Renal cortical epithelial cell (primary cell): ENCODE measurements at places on chromosomes 11 and 22. TPM values are rescaled to one million over a fixed set of nuclear protein-coding genes. Genes with fewer than 3 reads are reported as not detected.

Gene LGALS1
- 761 and 4,632 TPM in 2 replicates for total RNA-seq

Gene FOLR3
- total RNA-seq, result 1.9 and 7.6 TPM in 2 replicates

Gene CCDC87
- total RNA-seq, result 0.35 and 0.80 TPM in 2 replicates

Gene FAR1
- 41.0 and 81.3 TPM in 2 replicates for total RNA-seq

Gene ANKK1
- total RNA-seq, result 0.15 TPM in 1 of 2 replicates, not detected in the other

Gene RSF1
- total RNA-seq, result 18.1 and 74.2 TPM in 2 replicates

Gene OR51I1
- total RNA-seq, result 0.20 TPM in 1 of 2 replicates, not detected in the other
